ENCODE measurements at places on chromosomes 6 and 20.

DNA sequence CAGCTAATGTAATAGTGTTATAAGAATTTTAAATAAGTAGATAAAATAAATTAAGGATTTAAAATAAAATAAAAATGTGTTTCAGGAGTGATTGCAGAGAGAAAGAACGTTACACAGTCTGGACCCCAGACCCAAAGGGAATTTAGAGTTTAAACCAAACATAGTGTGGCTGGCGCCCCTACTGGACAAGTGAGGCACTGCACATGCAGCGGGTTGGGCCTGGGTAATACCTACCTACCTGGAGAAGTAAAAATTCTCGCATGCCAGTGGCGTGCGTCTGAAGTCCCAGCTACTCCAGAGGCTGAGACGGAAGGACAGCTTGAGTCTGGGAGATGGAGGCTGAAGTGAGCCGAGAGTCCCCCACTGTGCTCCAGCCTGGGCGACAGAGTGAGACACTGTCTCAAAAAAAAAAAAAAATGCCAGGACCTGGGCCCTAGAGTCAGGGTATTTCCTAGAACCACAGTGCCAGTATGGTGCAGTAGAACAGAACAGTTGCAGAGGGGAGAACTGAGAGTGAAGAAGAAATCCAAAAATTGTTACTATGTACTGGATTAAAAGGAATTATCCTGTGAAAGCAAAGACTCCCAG lies 71.4 kb upstream of the TCF21 start:
- DNase-seq = no peak

DNA sequence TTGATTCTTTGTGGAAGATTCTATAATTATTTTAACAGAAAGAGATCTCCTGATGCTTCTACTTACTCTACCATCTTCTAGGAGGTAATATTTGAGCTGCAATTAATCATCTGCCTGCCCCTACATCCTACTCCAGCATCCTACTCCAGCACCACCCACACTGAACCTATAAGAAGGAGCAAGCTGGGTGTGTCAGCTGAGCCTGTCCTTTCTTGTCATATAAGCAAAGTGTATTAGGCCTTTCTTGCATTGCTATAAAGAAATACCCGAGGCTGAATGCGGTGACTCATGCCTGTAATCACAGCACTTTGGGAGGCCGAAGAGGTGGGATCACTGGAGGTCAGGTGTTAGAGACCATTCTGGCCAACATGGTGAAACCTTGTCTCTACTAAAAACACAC lies 84.2 kb upstream of the ARG1 start:
- DNase-seq = no peak

- DNase-seq = no peak
These were observed 72.4 kb downstream of the TRDN start for GRCh38 chr6:123564361-123564760.

- no peak for DNase-seq
These were observed 58.0 kb upstream of the AHI1 start for GRCh38 chr6:135555550-135555949.

- DNase-seq = no peak
These were observed 149.4 kb downstream of the SMOC2 start for GRCh38 chr6:168590406-168590805.

DNA sequence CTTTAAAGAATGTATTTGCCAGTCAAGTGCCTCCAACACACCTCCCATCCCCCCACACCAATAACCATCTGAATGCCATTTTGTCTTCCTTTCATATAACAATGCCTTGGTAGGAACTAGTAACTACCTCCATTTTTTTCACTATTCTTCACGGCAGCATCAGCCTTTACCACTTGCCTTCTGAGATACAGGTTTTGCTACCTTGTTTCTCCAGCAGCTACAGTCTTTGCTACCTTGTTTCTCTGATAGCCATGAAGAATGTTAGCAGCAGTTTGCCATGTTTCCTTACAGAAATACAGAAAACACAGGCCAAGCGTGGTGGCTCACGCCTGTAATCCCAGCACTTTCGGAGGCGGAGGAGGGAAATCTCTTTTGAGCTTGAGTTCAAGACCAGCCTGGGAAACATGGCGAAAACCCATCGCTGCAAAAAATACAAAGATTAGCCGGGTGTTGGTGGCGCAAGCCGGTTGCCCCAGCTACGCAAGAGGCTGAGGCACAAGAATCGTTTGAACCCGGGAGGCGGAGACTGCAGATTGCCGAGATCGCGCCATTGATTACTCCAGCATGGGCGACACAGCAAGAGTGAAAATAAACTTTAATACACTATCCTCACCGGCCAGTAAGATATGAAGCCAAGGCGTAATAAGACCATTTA lies 100.9 kb downstream of the HFE start:
- DNase-seq = no peak

DNA sequence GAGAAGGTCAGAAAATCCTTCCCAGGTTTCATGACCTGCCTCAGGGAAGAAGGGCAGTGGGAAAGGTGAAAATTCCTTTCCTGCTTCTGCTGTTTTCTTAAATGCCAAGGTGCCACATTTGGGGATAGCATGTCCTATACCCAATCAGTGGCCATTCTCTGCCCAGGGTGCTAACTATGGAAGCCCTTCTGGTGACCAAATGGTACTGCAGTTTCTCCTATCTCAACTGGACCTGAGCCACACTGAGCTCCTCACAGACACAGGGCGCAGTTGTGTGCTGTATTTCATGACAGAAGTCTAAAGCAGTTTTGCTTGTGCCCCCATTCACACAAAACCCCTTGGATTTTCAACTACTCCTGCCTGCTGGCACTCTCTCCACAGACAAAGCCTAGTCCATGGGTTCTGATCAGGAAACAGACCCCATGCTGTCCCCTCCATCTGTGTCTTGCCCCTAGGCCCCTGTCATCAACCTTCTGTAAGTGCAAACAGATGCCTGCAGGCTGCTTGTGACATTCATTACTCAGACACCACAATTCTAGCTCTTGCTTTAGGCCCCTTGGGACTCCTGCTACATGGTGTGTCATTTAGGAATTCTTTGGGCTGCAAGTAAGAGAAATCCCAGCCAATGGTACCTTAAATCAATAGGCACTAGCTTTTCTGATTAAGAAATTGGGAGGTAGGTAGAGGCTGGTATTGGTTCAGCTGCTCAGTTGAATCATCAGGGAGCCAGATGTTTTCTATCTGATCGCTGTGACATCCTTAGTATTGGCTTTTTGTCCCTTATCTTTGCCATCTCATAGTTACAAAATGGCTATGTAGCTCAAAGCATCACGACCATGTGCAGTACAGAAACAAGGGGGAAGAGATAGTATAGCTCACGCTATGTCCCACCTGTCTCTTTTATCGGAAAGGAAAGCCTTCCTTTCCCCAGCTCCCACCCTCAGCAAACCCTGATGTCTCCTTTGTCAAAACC lies 147.8 kb downstream of the CD83 start:
- no peak for DNase-seq

DNA sequence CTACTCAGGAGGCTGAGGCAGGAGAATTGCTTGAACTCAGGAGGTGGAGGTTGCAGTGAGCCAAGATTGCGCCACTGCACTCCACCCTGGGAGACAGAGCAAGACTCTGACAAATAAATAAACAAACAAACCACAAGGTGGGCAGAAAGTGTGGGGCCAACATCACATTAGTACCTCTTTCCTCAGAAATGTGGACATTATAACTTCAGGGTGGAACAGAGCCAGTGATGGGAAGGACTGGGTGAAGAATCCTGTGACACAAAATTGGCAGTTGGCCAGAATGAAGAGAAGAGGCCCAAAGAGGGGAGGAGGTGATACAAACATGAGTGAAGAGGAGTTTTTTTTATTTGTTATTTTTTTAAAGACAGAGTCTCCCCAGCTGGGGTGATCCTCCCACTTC lies 50.6 kb downstream of the NUP153 start:
- no peak for DNase-seq

DNA sequence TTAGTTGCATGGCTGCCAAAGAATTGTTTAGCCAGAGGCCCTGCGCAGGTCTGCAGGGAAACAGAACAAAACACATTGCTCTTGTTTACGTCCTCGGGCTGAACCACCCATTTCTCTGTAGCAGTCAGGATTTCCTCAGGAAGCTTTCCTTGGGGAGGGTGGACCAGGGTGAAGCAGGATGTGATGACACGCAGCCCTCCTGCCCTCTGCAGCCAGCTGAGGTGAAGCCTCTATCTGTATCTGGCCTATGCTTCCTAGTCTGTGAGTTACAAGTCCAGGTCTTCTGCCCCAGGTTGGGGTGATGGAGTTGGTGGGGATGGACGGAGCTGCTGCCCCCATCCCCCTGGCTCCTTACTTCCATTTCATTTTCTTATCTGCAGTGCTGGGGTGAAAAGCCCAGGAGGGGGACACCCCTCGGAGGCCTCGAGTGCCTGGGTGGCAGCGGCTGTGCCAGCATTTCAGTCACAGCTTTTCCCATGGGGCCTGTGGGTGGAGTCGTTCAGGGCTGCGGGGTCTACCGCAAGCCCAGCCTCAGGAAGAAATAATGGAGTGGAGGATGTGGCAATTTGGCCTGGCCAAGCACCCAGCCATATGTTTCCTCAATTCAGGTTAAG lies 24.9 kb downstream of the SASH1 start:
- no peak for DNase-seq

DNA sequence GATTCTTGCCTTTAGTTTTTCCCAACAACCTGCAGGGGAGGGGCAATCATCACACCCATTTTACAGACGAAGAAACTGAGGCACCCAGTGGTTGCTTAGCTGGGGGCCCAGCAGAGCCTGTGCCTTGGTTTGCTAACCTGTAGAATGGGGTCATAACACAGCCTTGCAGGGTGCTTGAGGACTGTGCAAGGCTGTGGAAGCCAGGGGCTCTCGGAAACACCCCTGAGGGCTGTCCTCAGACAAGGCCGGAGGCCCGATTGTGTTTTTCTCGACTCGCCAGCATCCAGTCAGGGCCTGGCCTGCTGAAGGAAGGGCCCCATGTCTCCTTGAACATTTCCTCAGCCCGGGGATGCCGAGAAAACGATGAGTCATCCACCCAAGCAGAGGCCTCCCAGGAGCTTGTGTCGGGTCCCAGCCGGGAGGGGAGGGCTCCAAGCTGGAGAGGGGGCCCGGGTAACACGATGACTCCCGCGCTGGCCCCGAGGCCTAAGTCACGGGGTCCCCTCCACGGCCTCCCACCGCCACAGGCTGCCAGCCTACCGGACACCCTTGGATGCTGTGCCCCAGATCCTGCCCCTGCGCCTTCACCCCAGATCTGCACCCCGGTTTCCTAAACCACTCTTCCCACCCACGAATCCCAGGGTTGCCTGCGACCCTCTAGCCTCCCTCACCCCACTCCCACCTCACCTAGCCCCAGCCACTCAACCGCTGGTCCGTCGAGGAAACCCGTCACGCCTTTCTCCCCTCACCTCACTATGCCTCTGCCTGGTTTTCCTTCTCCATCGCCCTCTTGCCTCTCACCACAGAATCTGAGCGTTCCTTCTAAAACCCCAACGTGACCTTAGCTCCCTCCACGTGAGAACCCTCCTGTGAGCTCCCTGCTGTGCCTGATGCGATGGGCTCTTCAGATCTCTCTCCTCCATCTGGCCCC lies 10.6 kb downstream of the NOL4L start:
- DNase-seq = no peak

GRCh38 chr6:18371656-18372055 lies 15.5 kb upstream of the RNF144B start:
- DNase-seq = no peak

DNA sequence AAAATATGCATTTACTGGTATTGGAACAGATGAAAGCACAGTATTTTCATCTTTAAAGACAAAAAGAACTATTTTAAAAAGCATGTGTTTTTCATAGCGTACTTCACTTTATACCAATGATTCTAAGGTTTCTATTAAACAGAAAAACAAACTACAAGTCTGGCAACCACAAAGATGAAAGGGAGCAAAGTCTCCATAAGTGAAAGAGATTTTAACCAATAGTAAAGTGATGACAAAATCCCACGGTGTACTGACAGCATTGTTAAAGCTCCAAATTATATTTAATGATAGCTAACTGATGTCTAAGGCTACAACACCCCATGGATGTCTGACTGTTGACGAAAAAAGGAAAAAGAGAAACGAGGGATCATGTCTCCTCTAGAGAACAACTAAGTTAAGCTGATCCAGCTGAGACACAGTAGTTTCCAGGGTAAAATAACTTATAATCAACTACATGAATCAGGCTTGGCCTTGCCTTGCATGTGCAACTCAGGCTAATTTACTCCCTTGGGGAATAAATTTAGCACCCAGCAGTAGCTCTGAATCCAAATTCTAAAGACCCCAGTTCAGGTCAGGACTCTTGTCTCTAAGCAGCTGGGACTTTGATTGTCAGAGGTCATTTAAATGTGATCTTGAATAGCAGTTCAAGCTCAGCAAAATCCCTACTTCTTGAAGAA lies 56.0 kb upstream of the TAB2 start:
- no peak for DNase-seq

- no peak for DNase-seq
These were observed 93.3 kb upstream of the MARCKS start for GRCh38 chr6:113763876-113764275.

DNA sequence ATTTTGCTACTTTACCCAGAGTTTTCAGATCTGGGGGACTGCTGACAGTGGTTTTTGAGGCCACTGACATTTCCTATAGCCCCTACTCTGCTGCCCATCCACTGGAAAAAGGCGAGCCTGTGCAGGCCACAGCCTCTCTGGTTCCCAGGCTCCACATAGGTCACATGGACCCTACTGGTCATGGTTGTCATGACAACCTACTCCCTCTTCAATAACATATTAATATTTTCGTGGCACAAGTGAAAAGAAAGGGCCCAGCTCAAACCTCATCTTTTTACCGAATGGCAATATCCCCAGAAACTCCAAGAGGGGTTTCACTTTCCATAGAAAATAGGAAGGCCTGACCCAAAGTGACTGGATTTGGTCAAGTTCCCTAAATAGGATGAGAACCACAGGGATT lies 11.0 kb upstream of the FOXO3 start:
- DNase-seq = no peak

GRCh38 chr20:23228912-23229311 lies 121.7 kb upstream of the NXT1 start:
- no peak for DNase-seq

GRCh38 chr6:140271759-140272377 lies 897.4 kb upstream of the CITED2 start:
- no peak for DNase-seq

- no peak for DNase-seq
These were observed 102.1 kb downstream of the ATP9A start for GRCh38 chr20:51666126-51666525.

DNA sequence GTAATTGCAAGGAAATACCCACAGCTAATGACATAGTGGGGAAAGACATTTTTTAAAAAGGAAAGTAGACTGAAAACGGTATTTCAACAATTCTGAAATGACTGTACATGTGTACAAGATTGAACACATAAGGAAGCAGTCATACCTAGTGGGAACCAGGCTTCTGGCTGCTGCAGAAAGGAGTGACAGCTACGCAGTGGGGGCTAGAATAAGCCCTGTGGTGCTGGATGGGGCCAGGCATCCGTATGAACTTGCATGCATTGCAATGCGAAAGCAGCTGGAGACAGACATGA lies 54.9 kb upstream of the GPR31 start:
- no peak for DNase-seq

GRCh38 chr6:56820060-56820459 lies 134.8 kb upstream of the BEND6 start:
- no peak for DNase-seq
